ENCODE measurements at places on chromosomes 16 and 17.

DNA sequence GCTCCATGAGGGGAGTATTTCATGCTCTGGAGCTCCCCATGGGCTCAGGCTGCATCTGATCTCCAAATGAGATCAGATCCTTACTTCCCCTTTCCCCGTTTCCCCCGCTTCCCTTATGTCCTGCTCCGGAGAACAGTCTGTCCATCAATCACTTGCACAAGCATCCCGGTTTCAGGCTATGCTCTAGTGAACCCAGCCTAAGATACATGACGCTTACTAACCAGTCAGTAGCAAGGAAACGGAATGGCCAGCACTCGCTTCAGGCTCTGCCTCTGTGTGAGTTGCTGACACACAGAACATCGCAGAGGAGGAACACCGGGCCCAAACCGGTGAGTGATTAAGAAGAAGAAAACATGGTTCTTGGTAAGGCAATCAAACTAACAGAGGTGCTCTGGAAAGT is 9.4 kb upstream of the ATP5MC1 start:
- no peak for DNase-seq

GRCh38 chr17:43599835-43600234 is 53.7 kb upstream of the ETV4 start:
- DNase-seq: no peak

DNA sequence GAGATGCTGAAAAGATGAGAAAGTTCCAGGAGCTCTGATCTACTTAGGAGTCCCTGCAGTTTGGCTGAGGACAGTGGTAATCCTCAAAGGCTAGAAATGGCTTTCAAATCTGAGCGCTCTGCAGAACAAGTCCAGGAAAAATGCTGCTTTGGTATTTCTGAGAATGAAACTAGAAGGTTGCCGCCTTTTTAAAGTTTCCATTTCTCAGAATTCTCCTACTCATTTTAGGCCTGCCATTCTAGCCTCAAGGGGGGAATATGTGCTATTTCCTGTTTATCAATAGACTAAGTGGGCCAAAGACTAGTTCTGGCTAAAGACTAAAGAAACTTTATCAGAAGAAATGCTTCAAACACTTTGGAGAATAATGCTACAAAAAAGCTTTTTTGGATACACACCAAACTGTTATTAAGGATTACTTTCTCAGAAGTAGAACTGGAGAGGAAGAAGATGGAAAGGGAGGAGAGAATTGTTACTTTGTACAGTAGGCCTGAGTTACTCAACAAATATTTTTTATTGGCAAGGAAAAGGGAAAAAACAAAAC is at the start of gene SLFN12L:
SLFN12L (minus strand) TSS at position 78 of the 541 bp plus-strand sequence. CDS start 15,314 bp downstream, outside the sequence.
- DNase-seq: no peak

DNA sequence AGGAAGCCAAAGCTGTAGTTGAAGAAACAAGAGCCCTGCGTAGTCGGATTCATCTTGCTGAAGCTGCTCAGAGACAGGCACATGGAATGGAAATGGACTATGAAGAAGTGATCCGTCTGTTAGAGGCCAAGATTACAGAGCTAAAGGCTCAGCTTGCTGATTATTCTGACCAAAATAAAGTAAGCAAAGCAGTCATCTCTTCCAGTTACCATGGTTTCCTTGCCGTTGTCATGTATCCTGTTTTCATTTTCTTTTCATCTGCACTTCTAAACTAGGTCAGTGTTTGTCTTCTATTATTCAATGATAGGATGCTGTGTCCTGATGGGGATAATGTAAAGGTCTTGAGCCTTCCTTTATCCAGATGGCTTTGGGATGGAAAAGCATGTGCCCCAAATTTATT is 104.3 kb downstream of the STXBP4 start:
- no peak for DNase-seq

DNA sequence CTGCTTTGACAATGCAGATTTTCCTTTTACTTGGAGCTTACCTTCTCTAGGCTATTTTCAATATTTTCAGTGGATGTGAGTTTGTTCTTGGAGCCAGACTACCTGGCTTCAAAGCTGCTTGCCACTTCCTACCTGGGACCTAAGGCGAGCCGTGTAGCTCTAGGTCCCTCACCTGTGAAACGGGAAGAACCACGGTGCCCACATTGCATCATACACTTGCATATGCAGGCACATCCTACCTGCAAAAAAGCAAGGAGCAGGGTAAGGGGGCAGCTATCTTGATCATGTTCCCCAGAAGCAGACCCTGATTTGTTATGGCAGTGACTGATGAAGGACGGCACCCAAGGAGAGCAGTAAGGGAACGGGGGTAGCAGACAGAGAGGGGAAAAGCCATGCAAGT is 27.0 kb upstream of the MPRIP start:
- no peak for DNase-seq
